ENCODE measurements at places on chromosomes 4 and X. TPM values are rescaled to one million over a fixed set of nuclear protein-coding genes. Genes with fewer than 3 reads are reported as not detected.

DNA sequence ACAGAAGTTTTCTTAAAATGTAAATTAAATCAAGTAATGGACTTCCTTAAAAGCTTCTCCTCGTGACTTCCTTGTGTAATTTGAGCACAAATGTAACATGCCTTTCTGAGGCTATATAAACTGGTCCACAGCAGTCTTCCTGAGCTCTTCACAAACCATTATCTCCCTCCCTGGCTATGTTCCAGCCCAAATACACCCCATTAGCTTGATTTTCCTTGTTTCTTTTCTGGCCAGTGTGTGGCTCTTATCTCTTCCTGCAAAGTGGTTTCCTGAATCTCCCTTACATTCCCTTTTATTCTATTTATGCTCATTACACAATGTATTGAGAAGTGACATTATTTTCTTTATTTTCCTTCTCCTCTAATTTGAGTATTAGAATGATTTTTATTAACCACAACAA is 1085.3 kb upstream of the PCDH10 start:
- DNase-seq, result no peak

CFI gene
- 23.6 TPM for total RNA-seq

GRCh38 chrX:103722505-103722904 is 11.8 kb downstream of the TMEM31 start:
- DNase-seq, result no peak

GRCh38 chr4:173124209-173124865 is 44.3 kb upstream of the GALNT7 start:
- no peak for DNase-seq

Data from SJCRH30 (cell line).